HAP-1 (cell line): ENCODE measurements at places on chromosomes 2 and 18.

DNA sequence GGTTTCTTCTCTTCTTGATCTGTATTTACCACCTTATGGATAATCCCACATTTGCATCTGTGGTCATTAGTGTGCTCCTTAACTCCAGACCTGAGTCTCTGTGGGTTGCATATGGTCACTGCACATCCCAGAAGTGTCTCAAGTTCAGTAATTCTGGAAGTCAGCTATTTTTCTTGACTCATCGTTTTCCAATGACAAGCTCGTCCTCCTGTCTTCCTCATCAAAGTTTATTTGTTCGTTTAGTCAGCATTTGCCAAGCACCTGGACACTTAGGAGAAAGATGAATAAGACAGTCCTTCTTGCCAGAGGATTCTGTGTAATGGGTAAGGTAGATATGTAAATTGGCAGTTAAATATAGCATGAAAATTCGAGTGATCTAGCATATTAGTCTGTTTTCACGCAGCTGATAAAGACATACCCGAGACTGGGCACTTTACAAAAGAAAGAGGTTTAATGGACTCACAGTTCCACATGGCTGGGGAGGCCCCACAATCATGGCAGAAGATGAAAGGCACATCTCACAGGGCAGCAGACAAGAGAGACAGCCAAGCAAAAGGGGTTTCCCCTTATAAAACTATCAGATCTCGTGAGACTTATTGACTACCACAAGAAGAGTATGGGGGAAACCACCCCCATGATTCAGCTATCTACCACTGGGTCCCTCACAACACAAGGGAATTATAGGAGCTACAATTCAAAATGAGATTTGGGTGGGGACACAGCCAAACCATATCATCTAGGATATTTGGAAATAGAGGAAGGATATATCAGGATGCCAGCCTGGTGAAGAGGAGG lies 19.4 kb downstream of the FASTKD2 start:
- no peak for DNase-seq

DNA sequence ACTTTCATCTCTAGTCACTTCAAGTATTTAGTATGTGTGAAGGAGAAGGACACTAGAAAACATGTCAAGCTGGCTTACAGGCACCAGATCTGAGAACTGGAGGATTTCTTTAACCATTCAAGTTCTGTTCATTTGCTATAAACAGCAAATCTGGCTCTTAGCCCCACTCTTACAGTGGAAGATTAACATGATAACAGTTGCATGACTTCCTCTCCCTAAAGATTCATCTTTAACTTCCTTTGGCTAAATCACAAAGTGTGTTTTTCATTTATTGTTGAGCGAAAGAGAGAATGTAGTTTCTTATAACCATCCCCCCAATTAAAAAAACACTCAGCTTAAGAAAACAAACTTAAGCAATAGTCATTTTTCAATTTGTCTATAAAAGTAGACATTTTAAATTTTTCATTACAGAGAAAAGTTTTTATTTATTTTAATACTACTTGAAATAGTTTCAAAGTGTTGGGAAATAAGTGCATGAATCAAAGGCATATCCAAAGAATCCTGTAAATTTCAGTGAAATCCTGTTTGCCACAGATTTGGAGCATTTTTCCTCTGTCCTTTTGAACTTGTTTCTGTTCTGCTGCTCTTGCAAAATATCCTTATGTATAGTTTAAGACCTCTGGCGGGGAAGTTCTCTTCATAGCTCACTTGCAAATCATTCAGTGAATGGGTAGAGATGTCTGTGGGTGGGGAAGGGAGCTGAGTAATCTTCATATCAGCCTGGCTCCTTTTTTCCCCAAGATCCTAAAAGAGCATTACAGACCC lies 241.0 kb upstream of the RBBP8 start:
- DNase-seq: no peak

DNA sequence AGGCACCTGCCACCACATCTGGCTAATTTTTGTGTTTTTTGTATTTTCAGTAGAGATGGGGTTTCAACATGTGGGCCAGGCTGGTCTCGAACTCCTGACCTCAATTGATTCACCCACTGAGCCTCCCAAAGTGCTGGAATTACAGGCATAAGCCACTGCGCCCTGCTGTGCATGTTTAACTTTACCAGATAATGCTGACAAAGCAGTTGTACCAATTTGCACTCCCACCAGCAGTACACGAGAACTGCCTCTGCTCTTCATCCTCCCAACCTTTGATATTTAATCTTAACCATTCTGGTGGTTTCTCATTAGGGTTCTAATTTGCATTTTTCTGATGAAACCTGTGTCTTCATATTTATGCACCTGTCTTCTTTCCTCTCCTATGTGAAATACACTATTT lies 12.0 kb upstream of the DYM start:
- DNase-seq: no peak

GRCh38 chr2:10839813-10840212 lies 27.2 kb upstream of the PDIA6 start:
- DNase-seq: peak; percentile 54

GRCh38 chr2:202196727-202197126 lies 41.7 kb downstream of the SUMO1 start:
- no peak for DNase-seq

DNA sequence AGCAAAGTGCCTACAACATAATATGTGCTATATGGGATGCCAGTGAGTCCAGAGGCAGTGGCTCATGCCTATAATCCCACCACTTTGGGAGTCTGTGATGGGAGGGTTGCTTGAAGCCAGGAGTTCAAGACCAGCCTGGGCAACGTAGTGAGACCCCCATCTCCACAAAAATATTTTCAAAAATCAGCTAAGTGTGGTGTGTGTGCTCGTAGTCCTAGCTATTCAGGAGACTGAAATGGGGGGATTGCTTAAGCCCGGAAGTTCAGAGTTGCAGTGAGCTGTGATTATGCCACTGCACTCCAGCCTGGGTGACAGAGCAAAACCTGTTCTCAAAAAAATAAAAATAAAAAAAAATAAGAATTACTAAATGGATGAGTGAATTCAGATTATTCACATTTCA lies 23.4 kb downstream of the OTX1 start:
- no peak for DNase-seq

GRCh38 chr2:191607096-191607495 lies 70.8 kb upstream of the NABP1 start:
- no peak for DNase-seq

GRCh38 chr18:55228191-55228590 lies 268.9 kb upstream of the CCDC68 start:
- peak; percentile 81 for DNase-seq
